ENCODE measurements at places on chromosomes 12 and 14.

- no peak for DNase-seq
Observed at GRCh38 chr12:58296863-58297262, 355.5 kb downstream of the ATP23 start.

DNA sequence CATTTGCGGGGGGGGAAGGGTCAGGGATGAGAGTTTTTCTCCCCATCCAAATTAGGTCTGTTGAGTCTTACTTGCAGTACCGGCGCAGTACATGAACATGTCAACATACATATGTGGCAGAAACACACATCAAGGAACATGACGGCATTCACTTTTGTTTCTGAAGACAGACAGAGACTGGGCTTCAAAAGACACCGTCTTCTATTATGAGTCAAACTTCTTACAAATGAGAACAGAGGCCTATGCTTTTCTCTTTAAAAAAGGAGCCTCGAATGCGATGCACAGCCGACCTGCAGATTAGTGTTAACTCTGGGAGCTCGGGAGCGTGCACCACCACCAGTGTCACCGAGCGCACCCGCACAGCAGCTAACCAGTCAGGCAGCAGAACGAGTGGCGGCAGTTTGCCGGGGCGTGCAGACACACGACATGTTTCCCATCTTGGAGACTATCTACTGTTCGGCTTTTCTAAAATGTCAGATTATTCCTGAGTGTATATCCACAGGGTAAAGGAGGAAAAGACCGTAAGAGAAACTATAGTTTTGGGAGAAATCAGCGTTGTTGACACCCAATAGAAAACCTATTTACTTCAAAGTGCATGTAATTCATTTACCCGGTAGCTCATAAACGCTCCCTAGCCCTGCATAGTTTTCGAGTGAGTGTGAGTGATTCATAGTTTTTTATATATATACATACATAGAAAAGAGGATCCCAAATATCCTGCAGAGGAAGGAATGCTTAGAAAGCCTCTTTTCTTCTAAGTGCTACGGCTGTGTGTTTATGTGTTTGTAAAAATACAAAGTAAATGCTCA, 33.0 kb downstream of the UBR7 start:
- no peak for DNase-seq

DNA sequence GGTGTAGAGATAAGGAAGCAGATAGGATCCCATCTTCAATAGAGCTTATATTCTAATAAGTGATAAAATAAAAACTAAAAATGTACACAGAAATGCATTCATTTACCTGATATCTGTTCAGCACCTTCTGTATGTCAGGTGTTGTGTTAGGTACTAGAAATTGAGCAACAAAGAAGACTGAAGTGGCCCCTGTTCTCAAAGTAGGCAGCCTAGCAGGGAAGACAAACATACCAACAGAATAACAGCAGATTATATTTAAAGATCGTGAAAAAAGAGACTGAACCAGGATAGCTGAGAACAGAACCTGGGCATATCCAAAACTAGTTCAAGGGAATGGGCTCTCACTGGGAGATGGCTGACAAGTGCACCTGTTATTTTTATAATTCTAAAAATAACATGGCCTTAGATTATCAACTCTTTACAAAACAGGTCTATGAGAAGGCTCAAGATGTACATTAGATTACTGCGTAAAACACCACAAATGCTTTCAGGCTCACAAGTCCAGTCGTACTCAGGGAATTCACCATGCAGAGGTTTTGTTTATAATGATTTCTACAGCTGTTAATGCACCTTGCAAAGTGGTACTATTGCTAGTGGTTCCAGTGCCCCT, 16.4 kb downstream of the ANO6 start:
- DNase-seq: no peak

- no peak for DNase-seq
Observed at GRCh38 chr14:54718046-54718445, 151.1 kb downstream of the SAMD4A start.

- no peak for DNase-seq
Observed at GRCh38 chr12:92722897-92723296, 20.1 kb downstream of the PLEKHG7 start.
